T1000 (cell line): ENCODE measurements at places on chromosomes 4 and X.

DNA sequence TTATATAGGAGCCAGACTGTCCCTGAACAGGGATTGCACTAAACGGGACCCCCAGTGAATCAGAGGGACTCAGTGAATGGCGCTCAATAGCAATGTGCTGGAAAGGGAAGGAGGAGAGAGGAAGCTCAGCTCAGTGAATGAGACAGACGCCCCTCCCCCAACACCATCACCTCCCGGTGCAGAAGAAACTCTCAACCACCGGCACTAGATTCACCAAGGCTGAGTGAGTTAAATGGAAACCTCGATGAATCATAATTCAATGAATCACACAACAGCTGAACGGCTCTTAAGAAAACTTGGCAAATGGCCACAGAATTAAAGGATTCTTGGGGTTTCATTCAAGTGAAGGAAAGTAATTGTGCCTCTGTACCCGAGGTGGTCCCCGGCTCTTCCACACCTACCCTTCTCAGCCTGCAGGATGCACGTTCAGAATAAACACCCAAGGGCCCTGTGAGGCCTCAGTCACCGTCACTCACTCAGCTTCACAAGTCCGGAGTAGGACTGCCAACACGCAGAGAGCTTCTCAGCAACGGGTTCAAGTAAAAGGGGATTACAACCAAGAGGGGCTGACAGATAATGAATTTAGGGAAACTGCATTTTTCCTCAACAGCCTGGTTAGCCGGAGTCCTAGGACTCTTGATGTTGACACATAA is 29.3 kb downstream of the CRMP1 start:
- DNase-seq, result peak; percentile 9

- no peak for DNase-seq
Measured at GRCh38 chr4:145101091-145101490, 3.0 kb downstream of the ABCE1 start.

DNA sequence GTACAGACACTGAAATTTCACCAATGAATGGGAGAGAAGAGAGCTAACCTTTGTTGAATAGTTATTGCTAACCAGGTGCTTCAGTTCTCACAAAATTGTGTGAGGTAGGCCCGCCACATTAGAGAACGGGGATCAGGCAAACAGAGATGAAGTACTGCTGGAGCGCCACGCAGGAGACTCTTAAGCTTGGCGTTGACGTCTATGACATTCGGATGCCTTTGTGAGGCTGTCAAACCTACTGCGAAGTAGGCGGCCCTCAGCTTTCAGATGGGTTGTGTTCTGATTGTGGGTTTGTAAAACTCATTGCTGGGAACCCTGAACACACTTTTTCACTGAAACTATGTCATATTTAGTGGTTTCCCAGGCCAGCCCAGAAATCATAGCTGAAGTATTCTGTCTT is 173.6 kb downstream of the CBR4 start:
- DNase-seq, result no peak

GRCh38 chrX:5957506-5957905 is 271.2 kb downstream of the NLGN4X start:
- peak; percentile 0 for DNase-seq

DNA sequence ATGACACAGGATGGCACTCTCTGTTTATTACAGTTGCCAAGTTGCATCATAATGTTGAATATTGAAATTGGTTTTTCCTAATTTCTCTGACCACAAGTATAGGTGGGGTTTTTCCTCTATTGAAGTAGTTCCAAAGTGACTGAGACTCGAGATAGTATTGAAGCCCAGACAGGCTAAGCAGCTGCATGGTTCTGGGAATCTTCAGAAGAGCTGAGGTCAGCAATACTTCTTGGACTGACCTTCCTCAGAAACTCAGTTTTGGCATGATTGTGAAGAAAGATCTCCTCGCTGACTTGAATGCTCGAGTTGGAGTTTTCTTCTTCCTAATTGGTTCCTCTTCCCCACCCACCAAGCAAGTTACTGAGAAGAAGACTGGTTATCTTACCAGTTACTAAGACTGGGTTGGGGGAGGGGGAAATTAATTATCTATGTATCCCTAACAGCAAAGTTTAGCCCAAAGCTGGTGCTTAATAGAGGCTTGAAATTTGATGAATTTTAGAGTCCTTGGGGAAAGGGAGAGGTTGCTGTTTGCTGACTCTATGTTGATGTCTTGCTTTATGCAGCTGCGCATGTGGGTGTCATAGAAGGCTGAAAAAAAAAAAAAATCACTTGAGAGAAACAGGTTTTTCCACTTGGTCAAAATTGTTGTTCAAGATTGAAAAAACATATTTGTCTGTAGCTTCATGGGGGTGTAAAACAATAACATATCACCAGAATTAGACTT is 91.1 kb downstream of the P2RY10 start:
- no peak for DNase-seq

DNA sequence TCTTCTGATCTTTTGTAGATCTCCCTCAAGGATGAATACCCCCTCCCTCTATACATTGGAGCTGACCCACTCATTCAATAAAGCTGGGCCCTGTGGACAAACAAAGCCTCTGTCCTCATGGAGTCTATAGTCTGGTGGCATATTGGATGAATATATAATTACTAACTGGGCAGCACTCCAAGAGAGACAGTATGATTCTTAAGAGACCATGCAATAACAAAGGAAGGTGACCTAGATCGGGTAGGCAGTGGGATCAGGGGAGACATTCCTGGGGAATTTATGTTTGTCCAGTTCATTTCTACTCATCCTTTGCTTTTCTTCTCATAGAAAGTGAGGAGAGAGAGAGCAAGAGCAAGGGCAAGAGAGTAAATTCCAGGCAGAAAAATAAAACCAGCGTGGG is 23.5 kb upstream of the CXCL13 start:
- DNase-seq, result no peak

DNA sequence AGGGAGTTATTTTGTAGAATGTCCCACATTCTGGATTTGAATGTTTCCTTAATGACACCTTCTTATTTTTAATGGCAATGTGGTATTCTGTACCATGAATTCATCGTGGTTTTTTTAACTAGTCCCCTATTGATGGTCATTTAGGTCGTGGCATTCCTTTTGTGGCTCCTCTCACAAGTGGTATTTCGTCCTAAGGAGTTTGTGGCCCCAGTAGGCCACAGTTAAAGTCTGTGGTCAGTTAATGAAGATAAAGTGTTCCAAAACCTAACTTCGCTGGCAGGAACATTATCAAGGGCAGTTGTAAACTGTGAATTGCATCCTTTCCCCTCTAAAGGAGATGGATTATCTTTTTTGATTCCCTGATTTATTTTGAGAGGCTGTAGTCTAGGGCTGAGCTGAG is 133.2 kb downstream of the TMEM164 start:
- no peak for DNase-seq

GRCh38 chr4:37757761-37758160 is 68.7 kb upstream of the PGM2 start:
- no peak for DNase-seq

GRCh38 chrX:1393871-1394615 is 2.1 kb upstream of the SLC25A6 start:
- DNase-seq, result no peak

DNA sequence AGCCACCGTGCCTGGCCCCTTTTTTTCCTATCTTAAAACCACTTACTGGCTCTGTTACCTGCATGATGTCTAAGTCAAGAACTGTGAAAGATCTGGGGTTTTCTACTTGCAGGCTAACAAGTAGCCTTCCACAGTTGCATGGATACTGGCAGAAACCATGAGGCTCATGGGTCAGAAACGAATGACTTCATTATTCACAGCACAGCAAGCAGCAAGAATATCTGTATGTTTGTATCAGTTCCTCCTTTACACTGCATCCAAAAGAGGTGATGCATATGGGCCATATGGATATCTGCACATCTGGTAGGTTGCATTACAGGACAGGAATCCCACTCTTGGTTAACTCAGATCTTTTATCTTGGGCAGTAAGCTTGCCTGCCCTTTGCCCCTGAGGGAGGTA is 154.9 kb upstream of the NUDT6 start:
- DNase-seq, result no peak

DNA sequence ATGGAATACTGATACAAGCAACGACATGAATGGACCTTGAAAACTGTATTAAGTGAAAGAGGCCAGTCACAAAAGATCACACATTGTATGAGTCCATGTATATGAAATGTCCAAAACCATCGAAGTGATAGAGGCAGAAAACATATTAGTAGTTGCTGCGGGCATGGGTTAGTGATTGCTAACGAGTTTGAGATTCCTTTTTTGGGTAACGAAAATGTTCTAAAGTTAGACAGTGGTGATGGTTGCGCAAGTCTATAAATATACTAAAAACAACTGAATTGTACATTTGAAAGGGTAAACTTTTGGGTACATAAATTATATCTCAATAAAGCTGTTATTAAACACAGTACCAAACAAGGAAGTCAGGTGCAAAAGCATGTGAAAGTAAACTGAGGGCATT is 234.5 kb downstream of the FBXW7 start:
- no peak for DNase-seq

DNA sequence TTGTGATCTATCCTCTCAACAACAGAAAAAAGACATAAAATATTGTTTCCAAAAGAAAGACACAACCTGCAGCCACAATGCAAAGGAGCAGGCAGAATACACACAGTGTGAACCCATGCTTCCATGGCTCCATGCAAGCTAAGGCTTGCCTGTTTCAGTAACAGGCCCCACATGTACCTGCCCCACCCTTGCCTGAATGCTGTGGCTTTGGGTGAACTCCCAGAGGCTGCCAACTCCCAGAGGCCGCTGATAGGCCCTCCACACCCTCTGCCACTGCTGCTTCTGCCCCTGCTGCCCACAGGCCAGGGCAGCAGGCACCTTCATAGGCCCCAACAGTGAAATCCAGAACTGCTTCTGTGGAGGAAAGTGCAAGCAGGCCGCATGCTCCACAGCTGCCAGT is 313.9 kb downstream of the CHIC1 start:
- DNase-seq, result no peak

- DNase-seq, result no peak
Measured at GRCh38 chrX:46125111-46125510, 420.1 kb downstream of the ZNF674 start.

DNA sequence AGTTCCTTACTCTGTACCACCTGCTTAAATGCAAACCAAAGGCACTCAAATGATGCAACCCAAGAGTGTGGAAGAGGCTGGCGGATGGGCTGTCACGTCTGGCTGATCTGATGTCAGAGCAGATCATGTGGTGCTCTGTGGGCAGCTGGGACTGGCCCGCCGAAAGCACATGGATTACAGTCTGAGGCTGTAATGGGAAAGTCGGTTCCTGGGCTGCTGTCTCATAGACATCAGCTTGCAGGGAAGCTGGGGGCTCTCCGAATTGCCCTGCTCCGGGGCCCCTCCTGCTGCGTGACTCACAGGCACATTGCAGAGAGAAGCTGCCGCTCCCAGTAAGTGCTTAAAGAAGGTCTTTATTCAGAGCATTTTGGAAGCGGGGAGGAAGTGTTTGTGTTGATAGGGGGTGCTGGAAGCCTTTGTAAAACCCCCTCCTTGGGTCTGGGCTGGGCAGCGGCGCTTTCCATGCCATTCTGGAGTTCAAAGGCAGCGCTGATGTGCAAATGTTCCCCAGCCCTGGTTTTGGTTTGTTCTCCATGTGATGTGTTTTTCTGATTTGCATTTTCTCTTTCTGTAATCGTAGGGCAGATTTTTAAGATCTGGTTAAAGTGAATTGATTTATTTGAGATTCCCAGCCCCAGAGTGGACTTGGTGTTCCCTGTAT is 181.1 kb downstream of the LARP7 start:
- DNase-seq, result peak; percentile 80

DNA sequence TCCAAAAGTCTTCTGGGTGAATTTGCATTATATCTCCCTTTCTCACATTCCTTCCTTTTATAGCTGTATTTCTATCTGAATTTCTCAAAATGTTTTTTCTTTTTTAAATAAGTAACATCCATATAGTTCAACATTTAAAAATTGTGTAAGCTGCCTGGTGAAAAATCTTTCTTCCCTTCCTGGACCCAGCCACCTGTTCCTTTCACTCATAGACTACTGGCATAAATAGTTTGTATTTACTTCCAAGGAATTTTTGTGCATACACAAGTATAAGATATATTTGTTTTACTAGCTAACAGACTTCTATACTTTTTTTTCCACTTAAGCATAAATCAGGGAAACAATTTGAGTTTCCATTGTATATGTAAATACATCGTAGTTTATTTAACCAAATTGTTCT is 35.7 kb downstream of the PACRGL start:
- DNase-seq, result no peak

DNA sequence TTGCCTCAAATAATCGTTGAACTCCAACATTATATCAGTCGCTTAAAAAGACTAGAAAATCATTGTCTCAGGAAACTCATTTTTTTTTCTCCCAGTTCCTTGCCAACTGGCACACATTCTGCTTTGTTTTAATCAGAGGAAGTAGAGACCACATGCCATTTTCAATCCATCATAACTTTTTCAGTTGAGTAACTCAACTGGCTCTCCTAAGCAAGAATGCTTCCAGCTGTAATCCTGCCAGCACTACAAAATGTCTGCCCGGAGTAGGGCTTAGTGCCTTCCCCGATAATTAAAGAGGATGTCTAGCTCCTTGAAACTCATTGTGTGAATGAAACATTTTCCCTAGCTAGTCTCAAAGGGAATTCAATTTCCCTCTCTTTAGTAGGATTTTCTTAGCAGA is 33.0 kb downstream of the FREM3 start:
- DNase-seq, result no peak

- no peak for DNase-seq
Measured at GRCh38 chrX:153819384-153820040, 10.8 kb downstream of the PDZD4 start.

DNA sequence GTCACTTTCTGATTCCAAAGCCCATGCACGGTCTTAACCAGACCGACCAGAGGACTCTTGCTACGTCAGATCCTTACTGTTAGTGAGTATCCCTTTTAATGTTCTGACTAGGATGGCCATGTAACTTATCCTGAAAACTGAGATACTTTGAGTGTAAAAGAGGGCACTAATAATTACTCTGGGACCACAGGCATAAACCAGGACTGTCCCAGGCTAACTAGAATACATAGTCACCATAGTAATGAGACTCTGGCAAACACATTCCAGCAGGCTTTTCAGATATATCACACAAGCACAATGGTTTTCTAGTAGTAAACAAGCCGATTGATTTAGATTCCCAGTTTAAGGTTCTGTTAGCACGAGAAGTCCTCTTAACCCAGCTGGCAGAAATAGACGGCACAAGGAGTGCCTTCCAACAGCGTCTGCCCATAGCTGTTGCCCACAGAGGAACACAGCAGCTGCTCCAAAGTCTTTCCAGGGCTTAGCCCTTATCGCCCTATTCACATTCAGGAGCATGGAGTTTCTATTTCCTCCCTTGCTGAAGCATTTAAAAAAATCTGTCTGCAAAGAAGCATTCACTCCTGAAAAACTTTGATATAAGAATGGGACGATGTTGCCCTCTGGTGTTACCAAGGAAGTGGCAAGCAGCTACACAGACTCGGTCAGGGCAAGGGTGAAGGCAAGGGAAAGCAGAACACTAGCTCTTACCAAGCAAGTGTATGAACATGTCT is 92.4 kb downstream of the CXCL13 start:
- no peak for DNase-seq
